ENCODE measurements at places on chromosomes 2 and 18. TPM values are rescaled to one million over a fixed set of nuclear protein-coding genes. Genes with fewer than 3 reads are reported as not detected.

- no peaks in the 10 kb centered on the region for H3K27me3 ChIP-seq
- DNase-seq, result no peak
- no peak overlapping the region for H3K4me3 ChIP-seq
- H3K4me1 ChIP-seq, result no peaks in the 10 kb centered on the region
- H3K36me3 ChIP-seq, result no peaks in the 10 kb centered on the region
- no peak overlapping the region for H3K27ac ChIP-seq
Observed at GRCh38 chr2:184735611-184736010, 137.3 kb downstream of the ZNF804A start.

DNA sequence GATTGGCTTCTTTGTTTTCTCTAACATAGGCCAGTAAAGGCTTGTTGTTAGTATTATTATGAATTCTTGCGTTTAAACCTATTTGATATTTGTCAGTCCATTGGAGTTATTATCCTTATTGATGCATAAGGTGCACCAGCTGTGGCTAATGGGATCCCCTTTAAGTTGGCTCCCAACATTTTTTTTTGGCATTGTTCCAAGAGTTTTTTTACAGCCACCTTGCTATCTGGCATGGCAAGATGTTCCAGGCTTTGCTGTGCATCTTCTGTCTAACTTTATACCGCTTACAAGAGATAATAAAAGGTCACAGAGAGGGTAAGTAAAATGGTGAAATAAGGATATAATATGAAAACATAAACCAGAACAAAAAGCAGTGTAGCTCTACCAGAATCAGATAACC is 157.5 kb upstream of the TACR1 start:
- H3K4me3 ChIP-seq, result no peak overlapping the region
- no peak for DNase-seq
- H3K4me1 ChIP-seq, result no peaks in the 10 kb centered on the region
- peaks cover 51% of the 10 kb centered on the region for H3K27me3 ChIP-seq

- peaks cover 25% of the 10 kb centered on the region for H3K4me1 ChIP-seq
- H3K27ac ChIP-seq, result no peak overlapping the region
- no peaks in the 10 kb centered on the region for H3K27me3 ChIP-seq
- DNase-seq, result no peak
- H3K4me3 ChIP-seq, result no peak overlapping the region
- peaks cover 8% of the 10 kb centered on the region for H3K36me3 ChIP-seq
Observed at GRCh38 chr2:229084447-229084846, 186.6 kb downstream of the PID1 start.

GRCh38 chr2:95030496-95030895 is 5.0 kb downstream of the MAL start:
- H3K4me3 ChIP-seq, result no peak overlapping the region
- DNase-seq, result no peak
- H3K27me3 ChIP-seq, result peaks cover 24% of the 10 kb centered on the region
- no peak overlapping the region for H3K27ac ChIP-seq

Gene ANKRD53
- not detected for total RNA-seq

- no peaks in the 10 kb centered on the region for H3K27me3 ChIP-seq
- no peak overlapping the region for H3K4me3 ChIP-seq
- H3K27ac ChIP-seq, result no peak overlapping the region
- no peak for DNase-seq
Observed at GRCh38 chr18:7840411-7840810, 273.3 kb downstream of the PTPRM start.

- H3K27ac ChIP-seq, result no peak overlapping the region
- H3K4me1 ChIP-seq, result no peaks in the 10 kb centered on the region
- H3K36me3 ChIP-seq, result no peaks in the 10 kb centered on the region
- DNase-seq, result no peak
- H3K27me3 ChIP-seq, result no peaks in the 10 kb centered on the region
- no peak overlapping the region for H3K4me3 ChIP-seq
Observed at GRCh38 chr18:31595121-31595771, 3.6 kb downstream of the TTR start.

Gene CCDC102B
- total RNA-seq, result 3.5 TPM

DNA sequence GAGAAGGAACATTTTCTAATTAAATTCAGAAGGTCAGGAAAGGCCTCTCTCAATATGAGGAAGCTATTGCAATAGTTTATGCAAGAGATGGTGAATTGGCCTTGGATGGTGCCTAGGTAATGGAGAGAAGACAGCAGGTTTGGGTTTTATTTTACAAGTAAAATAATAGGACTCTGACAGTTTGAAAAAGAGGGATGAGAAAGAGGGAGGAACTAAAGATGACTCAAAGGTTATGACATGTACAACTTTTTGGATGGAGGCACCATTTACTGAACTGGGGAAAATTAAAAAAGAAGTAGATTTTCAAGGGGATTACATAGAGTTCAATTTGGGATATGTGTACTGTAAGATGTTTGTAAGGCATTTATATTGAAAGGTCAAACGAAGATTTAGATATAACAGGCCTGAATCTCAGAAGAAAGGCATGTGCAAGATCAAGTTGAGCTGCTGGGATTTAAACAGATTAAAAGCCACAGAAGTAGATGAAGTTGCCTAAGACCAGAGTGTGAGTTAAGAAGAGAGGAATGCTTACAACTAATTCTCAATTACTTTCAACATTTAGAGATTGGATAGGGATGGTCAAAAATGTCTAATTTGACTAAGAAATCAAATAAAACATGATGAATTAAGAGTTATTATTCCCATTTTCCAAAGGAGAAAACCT is 12.3 kb upstream of the ASNSD1 start:
- H3K4me1 ChIP-seq, result no peaks in the 10 kb centered on the region
- no peak overlapping the region for H3K4me3 ChIP-seq
- H3K27ac ChIP-seq, result no peak overlapping the region
- no peaks in the 10 kb centered on the region for H3K36me3 ChIP-seq
- H3K27me3 ChIP-seq, result no peaks in the 10 kb centered on the region

- no peak overlapping the region for H3K27ac ChIP-seq
- H3K4me1 ChIP-seq, result peaks cover 15% of the 10 kb centered on the region
- no peak for DNase-seq
- no peak overlapping the region for H3K4me3 ChIP-seq
Observed at GRCh38 chr2:46382331-46383112, 85.3 kb downstream of the EPAS1 start.

- H3K4me1 ChIP-seq, result no peaks in the 10 kb centered on the region
- H3K4me3 ChIP-seq, result no peak overlapping the region
- H3K36me3 ChIP-seq, result no peaks in the 10 kb centered on the region
- DNase-seq, result no peak
- no peak overlapping the region for H3K27ac ChIP-seq
Observed at GRCh38 chr18:27008575-27008974, 143.1 kb upstream of the AQP4 start.

DNA sequence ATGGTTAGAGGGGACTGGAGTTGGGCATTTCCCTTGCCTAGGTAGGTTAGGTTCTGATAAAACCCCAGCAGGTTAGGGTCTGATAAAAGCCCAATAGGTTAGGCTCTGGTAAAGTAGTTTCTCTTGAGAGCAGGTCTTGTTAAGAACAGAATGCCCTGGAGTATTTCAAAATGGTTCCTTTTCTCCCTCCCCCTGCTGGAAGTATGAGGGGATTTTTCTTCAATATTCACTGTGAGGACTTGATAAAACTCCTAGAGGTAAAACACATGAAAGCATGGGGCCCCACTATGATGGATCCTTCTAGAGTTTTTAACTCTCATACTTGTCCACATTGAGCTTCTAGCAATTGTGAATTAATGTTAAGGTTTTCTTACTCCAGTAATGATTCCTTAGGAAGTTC is 27.6 kb downstream of the ANKAR start:
- peaks cover 6% of the 10 kb centered on the region for H3K36me3 ChIP-seq
- H3K27ac ChIP-seq, result no peak overlapping the region
- H3K4me1 ChIP-seq, result no peaks in the 10 kb centered on the region
- no peak overlapping the region for H3K4me3 ChIP-seq
- H3K27me3 ChIP-seq, result no peaks in the 10 kb centered on the region

GRCh38 chr2:236550290-236550689 is 19.3 kb upstream of the ACKR3 start:
- H3K27me3 ChIP-seq, result no peaks in the 10 kb centered on the region
- H3K4me1 ChIP-seq, result no peaks in the 10 kb centered on the region
- no peak overlapping the region for H3K27ac ChIP-seq
- H3K36me3 ChIP-seq, result no peaks in the 10 kb centered on the region
- DNase-seq, result no peak

DNA sequence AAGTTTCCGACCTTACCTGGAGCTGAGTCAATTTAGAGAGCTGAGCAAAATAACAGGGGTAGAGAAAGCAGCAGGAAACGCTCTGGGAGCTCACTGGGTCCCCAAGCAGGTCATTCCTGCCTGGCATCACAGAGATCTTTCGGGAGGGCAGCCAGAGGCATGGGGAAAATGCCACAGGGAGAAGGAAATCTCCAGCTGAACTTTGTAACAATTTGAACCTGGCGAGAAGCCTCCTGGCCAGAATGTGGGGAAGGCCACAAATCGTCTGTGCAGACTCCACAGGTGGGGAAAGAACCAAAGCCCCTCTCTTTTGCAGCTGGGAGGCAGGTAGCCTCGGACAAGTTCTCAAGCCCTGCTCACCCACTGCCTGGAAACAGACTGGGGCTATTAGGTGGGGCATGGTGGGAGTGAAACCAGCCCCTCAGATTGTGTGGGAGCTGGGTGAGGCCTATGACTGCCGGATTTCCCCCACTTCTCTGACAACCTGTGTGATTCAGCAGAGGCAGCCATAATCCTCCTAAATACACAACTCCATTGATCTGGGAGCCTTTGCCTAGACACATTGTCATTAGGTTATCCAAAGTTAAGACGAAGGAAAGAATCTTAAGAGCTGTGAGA is 53.9 kb downstream of the INO80D start:
- no peak for DNase-seq
- H3K4me1 ChIP-seq, result no peaks in the 10 kb centered on the region
- H3K36me3 ChIP-seq, result peaks cover 37% of the 10 kb centered on the region
- no peak overlapping the region for H3K4me3 ChIP-seq
- H3K27ac ChIP-seq, result no peak overlapping the region

- peaks cover 9% of the 10 kb centered on the region for H3K4me1 ChIP-seq
- no peak overlapping the region for H3K4me3 ChIP-seq
- H3K36me3 ChIP-seq, result no peaks in the 10 kb centered on the region
- H3K27ac ChIP-seq, result peak overlapping the region; percentile 10
Observed at GRCh38 chr18:45255197-45255890, 359.9 kb upstream of the SLC14A2 start.

All from MCF 10A (cell line).